Kasumi-1 (cell line): ENCODE measurements at places on chromosomes 1 and 21.

GRCh38 chr1:100893718-100894117 is 924 bp downstream of the EXTL2 start:
- no peak for DNase-seq

- no peak for DNase-seq
These were observed 19.8 kb downstream of the SERINC2 start for GRCh38 chr1:31432592-31433395.

DNA sequence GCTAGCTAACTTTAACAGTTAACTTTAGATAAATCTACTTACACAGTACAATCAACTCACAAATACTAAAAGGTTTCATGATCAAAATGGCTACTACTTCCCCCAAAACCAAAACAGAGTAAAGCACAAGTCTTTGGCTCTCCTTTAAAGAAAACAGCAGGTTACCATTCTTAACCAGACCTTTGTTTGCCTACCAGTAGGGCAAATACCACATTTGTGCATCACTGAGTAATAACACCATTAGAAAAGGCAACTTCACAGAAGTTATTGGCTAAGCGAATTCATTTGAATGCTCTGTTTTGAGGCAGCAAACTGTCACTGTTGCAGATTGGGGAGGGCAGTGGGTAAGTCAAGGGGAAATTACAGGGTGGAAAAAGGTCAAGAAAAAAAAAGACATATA is 17.3 kb upstream of the SERPINC1 start:
- no peak for DNase-seq

GRCh38 chr1:26545969-26546323 is 16.4 kb downstream of the RPS6KA1 start:
- DNase-seq = no peak

GRCh38 chr1:22311461-22311860 is 140.2 kb upstream of the ZBTB40 start:
- DNase-seq = no peak

GRCh38 chr1:217747156-217747769 is 116.1 kb downstream of the SPATA17 start:
- peak; percentile 45 for DNase-seq

GRCh38 chr21:45105906-45106485 is 31.6 kb downstream of the ADARB1 start:
- no peak for DNase-seq

- DNase-seq = no peak
These were observed 22.0 kb upstream of the GRIK3 start for GRCh38 chr1:37056325-37056724.

- no peak for DNase-seq
These were observed 1.0 kb downstream of the CRB1 start for GRCh38 chr1:197269053-197269452.

GRCh38 chr1:220176540-220176939 is 82.6 kb downstream of the IARS2 start:
- no peak for DNase-seq

GRCh38 chr1:97093741-97094140 is 372.2 kb downstream of the PTBP2 start:
- no peak for DNase-seq
